CD4-positive, alpha-beta T cell treated with Interleukin-15 for 4 hours (primary cell): ENCODE measurements at places on chromosomes 13 and 19.

GRCh38 chr13:21341637-21342422, 117.3 kb downstream of the ZDHHC20 start:
- DNase-seq: no peak

GRCh38 chr19:38221919-38222830, 1.8 kb downstream of the DPF1 start:
- no peak for DNase-seq

DNA sequence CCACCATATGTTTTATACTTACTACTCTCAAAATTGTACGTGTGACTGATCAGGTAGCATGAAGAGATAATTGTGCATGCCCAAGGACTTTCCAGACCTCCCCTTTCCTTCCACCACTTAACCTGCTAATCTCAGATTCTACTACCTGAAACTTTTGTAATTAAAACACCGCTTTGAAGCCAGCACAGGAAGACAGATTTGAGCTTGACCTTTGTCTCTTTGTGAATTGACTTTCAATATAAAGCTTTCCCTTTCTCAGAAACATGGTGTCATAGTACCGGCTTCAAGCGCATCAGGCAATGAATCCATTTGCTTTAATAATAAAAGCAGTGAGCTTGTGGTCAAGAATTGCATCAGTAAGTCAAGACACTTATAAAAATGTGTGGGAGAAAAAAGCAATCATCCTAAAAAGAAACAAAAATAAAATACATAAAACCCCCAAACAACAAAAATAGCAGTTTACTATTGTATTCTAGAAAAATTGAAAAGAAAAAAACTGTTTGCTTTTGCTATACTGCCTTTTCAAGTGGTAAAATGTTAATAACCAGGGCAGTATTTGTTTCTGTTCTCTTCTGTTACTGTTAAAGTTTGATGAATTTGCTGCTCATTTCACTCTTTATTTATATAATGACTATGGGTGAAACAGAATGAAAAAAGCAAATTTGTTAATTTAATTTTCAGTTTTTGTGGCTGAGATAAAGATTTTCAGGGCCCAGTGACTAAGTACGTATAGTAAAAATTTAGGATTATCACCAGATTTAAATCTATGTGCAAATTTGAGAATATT, 2075.3 kb downstream of the PCDH9 start:
- DNase-seq: no peak

DNA sequence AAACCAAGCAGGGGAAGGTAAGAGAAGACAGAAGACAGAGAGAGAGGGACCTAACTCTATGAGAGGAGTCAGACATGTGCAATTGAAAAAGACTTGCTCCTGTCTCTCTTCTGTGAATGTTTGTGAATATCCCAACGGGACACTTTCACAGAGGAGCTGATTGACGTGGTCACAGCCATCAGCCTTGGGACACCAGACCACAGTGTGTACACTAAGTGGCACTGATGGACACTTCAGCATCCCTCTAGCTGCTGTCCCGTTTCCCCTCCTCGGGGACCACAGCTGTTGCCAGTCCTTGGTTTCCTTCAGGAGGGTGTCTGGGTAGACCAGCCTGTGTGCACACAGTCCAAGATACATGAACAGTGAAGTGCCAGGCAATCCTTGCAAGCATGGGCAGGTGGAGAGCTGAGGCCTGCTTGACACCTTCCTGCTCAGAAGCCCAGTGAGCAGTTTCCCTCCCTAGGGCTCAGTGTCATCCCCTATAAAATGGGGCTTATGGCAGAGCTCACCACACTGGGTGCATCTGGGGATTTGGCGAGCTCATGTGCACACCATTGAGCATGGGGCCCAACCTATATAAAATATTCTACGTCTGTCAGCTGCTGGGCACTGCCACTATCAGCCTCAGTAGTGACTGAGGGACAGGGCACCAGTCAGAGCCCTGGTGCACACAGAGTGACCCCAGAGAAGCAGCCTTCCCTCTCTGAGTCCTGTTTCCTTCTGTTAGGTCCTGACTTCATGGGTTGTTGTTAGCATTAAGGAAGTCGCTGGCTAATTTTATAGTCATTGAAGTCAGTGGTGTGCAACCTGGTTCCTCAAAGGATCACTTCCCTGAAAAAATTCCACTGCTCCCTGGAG, 4.3 kb upstream of the USF2 start:
- no peak for DNase-seq

- no peak for DNase-seq
Observed at GRCh38 chr19:33054623-33055022, 10.1 kb downstream of the RHPN2 start.

DNA sequence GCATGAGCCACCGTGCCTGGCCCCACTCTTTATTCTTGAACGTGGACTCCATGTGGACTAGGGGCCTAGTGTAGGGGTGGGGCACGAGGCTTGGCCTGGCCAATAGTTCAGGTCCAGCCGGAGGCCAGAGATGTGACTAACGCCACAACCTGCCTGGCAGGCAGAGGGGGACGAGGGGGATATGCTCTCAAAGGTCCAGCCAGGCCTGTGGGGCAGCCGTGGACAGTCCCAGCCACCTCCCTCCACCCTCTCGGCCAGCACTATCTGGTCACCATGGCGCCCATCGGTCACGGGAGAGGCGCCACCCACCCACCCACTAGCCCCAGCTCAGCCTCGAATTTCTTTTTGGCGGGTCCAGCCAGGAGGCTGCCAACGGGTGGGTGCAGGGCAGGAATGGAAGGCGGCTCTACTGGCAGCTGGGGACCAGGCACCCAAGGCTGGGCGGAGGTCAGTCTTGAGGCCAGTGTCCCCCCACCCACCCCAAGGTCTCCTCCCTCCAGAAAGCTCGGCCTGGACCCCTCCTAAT, 2.2 kb upstream of the CERS1 start:
- no peak for DNase-seq

DNA sequence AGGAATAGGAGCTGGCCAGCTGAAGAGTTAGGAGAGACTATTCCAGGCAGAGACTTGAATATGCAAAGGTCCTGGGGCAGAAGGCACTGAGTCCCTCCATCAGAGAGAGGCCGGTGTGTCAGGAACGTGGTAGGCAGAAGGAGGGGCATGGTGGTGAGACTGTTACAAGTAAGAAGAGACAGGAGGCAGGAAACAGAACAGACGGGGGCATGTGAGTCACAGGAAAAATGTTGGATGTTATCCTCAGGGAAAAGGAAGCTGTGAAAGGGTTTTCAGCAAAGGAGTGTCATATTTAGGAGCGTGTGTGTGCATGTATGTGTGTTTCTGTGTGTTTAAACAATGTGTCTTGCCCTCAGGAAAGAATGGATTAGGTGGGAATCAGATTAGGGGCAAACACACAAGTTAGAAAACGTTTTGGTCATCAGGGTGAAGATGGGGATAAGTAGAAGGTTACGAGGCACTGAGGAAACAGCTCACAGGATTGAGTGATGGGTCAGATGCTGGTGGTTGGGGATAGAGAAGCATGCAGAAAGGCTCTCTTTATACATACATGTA, 1.1 kb downstream of the EDDM13 start:
- no peak for DNase-seq

DNA sequence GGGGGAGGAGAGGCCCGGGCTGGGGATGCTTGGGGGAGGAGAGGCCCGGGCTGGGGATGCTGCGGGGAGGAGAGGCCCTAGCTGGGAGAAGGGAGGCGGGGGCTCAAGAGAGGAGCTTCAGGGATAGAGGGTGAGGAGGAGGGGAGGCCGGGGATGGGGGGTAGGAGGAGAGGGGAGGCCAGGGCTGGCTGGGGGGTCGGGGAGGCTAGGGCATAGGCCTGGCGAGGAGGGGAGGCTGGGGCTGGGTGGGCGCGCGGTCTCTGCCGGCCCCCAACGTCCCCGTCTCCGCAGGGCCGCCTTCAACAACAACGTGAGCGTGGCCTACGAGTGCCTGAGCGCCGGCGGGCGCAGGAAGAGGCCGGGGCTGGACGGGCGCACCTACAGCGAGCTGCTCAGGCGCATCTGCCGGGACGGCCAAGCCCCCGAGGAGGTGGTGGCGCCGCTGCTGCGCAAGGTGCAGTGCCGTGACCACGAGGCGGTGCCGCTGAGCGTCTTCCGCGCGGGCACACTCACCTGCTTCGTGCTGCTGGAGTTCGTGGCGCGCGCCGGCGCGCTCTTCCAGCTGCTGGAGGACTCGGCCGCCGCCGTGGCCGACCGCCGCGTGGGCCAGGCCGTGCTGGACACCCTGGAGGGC, 11.4 kb downstream of the TPGS1 start:
- DNase-seq: peak; percentile 59

DNA sequence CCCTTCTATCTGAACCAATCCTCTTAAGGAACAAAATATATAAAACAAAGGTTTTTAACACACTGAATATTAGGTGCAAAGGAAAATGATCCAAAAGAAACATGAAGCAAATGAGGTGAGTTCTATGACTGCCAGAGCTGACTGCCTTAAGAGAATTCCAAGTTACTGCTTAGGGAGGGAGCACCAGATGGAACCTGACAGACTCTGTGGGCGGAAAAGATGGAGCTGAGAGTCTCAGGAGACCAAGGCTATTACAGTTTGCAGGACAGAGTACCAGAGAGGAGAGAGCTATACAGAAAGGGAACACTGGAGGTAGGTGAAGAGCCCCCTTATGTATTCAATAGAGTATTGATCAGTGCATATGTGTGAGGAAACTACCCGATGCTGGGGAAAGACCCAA, 87.2 kb downstream of the B3GLCT start:
- DNase-seq: no peak

GRCh38 chr19:3690551-3691371, 9.5 kb downstream of the PIP5K1C start:
- DNase-seq: no peak

DNA sequence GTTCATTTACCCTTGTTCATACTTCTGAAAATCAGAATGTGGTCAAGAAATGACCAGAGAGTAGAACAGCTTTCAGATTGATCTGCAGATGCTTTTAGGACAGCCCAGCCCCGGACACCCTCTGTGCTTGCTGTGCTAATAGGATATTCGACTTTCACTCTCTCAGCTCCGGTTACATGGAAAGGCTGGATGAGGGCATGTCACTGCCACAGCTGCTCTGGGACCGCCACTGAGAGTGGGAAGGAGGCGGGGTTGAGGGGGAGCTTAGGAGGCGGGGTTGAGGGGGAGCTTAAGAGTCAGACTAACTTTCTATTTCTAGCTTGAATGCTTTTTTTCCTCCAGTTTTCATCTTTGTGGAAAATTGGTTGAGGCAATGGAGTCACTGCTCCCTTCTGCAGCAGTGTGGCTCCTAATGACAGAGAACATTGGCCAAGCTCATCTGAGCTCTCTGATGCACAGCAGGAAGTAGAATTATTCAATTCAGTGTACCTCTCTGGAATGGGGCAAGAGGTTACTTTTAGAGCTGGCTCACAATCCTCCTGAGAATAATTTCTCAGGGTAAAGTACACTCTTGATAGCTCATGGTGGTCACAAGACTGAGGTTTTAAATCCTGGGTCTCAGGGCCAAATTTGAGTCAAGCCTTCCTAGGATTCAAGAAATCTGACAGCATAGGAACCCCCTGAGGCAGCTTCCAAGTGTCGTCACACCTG, 74.6 kb upstream of the NPAS1 start:
- DNase-seq: no peak

GRCh38 chr19:13012690-13013608, 17.7 kb downstream of the NFIX start:
- DNase-seq: no peak

DNA sequence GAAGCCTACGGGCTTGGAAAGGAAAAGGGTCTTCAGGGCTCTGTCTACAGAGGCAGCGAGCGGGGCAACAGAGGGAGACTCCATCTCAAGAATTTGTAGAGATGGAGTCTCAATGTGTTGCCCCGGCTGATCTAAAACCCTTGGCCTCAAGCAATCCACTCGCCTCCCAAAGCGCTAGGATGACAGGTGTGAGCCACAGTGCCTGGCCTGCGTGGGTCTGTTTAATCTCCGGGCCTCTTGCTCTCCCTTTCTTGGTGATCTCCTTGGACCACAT, 8.1 kb downstream of the RPS9 start:
- DNase-seq: no peak
